ENCODE measurements at places on chromosomes 7 and 10. TPM values are rescaled to one million over a fixed set of nuclear protein-coding genes. Genes with fewer than 3 reads are reported as not detected.

The ATP6V0A4 gene
- 0.13 TPM for total RNA-seq

The PLAU gene
- total RNA-seq: 122 TPM

The SGCE gene
- 45.8 TPM for total RNA-seq

The NFE2L3 gene
- 25.9 TPM for total RNA-seq

The ITPRID1 gene
- not detected for total RNA-seq

The PDE1C gene
- 2.8 TPM for total RNA-seq

The PTF1A gene
- not detected for total RNA-seq
